Thoracic aorta (tissue), 2 donors: ENCODE measurements at places on chromosomes 12 and 14. TPM values are rescaled to one million over a fixed set of nuclear protein-coding genes. Genes with fewer than 3 reads are reported as not detected.

GRCh38 chr14:91727121-91727520, 4.8 kb downstream of the CATSPERB start:
- no peaks in the 10 kb centered on the region for H3K27me3 ChIP-seq
- no peak for DNase-seq
- H3K27ac ChIP-seq, result no peak overlapping the region
- no peaks in the 10 kb centered on the region for H3K36me3 ChIP-seq
- no peaks in the 10 kb centered on the region for H3K4me1 ChIP-seq

DNA sequence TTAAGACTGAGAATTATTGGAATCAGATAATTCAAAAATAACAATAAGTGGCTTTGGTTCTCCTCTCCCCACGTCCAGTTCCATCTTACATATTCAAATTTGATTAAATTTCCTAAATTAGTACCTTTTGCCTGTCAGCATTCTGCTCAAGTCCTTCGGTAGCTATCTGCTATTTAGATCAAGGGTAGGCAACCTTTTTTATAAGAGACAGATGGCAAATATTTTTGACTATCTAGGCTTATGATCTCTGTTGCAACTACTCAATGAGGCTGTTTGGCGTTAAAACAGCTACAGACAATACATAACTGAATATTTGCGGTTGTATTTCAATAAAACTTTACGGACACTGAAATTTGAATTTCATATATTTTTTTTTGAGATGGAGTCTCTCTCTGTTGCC, 21.7 kb downstream of the L2HGDH start:
- H3K27ac ChIP-seq, result no peak overlapping the region
- H3K4me3 ChIP-seq, result no peak overlapping the region
- no peaks in the 10 kb centered on the region for H3K27me3 ChIP-seq
- H3K4me1 ChIP-seq, result no peaks in the 10 kb centered on the region
- DNase-seq, result no peak

DNA sequence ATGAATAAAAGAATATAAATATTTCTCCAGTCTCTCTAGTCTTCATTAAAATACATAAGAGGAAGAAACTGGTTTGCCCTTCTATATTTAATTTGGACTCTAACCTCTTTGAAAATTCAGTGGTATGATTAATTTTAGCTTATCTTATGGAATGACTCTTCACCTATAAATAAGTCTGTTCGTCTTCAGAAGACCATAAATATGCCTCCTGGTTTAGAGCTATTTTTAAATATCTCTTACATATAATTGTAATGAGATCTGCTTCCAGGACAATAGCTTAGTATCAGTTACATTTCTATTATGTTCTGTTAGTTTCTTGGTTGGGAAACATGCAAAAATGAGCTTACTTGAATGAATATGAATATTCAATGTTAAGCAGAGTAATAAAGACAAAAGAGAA, 257.5 kb upstream of the HMGA2 start:
- H3K27me3 ChIP-seq, result no peaks in the 10 kb centered on the region
- H3K27ac ChIP-seq, result no peak overlapping the region
- H3K4me3 ChIP-seq, result no peak overlapping the region
- no peaks in the 10 kb centered on the region for H3K4me1 ChIP-seq
- H3K36me3 ChIP-seq, result no peaks in the 10 kb centered on the region
- DNase-seq, result no peak

- H3K36me3 ChIP-seq, result no peaks in the 10 kb centered on the region
- H3K4me1 ChIP-seq, result no peaks in the 10 kb centered on the region
- no peaks in the 10 kb centered on the region for H3K27me3 ChIP-seq
- no peak overlapping the region for H3K27ac ChIP-seq
Measured at GRCh38 chr12:44788731-44789130, 87.4 kb downstream of the NELL2 start.

CLEC1B gene
- total RNA-seq, result not detected
